Testis (tissue), 5 donors: ENCODE measurements at places on chromosomes 1 and 21. TPM values are rescaled to one million over a fixed set of nuclear protein-coding genes. Genes with fewer than 3 reads are reported as not detected.

Gene OXCT2
- 78.8 TPM for polyA plus RNA-seq

Gene EDARADD
- polyA plus RNA-seq, result 5.8 TPM

- DNase-seq, result no peak
Measured at GRCh38 chr1:24928689-24929397, 1.2 kb downstream of the RUNX3 start.

- no peak for DNase-seq
Measured at GRCh38 chr21:39073717-39074116, 109.5 kb downstream of the PSMG1 start.

Gene TMEM200B
- polyA plus RNA-seq, result 35.6 TPM

- DNase-seq, result no peak
Measured at GRCh38 chr1:209692296-209692695, 12.3 kb upstream of the HSD11B1 start.

Gene FGR
- polyA plus RNA-seq, result 5.2 TPM

GRCh38 chr21:31837618-31838390, 35.0 kb upstream of the HUNK start:
- DNase-seq, result no peak

Gene TRIM45
- polyA plus RNA-seq, result 12.3 TPM

Gene B4GALT2
- polyA plus RNA-seq, result 47.7 TPM

Gene UBE4B
- 26.1 TPM for polyA plus RNA-seq

- no peak for DNase-seq
Measured at GRCh38 chr1:44289530-44289929, 65.5 kb downstream of the ERI3 start.

DNA sequence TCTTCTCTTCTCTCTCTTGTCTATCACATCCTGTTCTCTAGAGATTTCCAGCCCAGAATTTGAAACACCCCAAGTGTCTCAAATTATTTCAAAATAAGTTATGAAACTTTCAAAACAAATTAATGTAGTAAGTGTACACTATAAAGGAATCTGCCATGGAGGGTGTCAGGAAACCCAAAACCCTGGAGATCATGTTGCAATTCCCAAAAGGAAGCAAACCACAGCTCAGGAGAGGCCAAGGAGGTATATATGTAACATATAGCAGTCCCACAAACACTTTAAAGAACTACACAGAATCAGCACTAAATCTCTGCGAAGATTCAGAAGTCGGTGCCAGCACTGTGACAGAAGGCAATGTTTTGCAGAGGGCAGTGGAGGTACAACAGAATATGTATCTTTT, 26.6 kb downstream of the PTPN14 start:
- DNase-seq, result no peak

DNA sequence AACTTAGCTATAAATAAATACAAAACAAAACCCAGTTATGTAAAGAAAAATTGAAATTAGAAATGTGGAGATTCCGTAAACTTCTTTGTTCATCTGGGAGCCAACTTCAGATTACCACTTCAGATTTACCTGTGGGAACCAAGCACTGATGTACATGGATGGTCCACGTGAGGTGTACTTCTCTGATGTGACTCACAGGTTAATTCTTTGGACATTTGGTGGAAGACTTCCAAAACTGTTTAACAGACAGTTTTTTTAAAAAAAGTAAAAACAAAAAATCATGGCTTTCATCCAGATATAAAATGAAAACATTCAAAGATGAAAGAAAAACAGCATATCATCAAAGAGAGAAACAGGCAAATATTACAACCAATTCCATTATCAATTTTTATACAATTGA, 92.0 kb downstream of the MAST2 start:
- no peak for DNase-seq

Gene TNFRSF14
- 26.0 TPM for polyA plus RNA-seq

Gene CD1B
- 0.30 TPM for polyA plus RNA-seq

Gene PRAMEF12
- polyA plus RNA-seq, result not detected

Gene SPRR2F
- polyA plus RNA-seq, result 21.6 TPM

DNA sequence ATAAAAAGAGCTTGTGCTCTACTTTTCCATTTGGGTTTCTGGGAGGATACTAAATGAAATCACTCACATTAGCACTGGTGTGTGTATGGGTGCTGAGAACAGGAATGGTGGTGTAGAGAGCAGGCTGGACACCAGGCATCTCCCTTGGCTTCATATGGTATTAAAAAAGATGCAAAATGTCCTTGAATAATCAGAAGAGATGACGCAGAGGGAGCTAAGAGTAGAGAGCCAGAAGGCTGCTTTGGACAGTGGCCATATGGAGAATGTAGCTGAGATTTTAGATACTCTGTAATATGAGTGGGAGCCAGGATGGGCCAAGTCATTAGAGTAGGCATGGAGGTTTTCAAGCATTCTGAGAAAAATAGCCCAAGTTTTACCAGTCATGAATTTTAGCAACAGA, 112.3 kb upstream of the ZRANB2 start:
- DNase-seq, result peak; percentile 86

DNA sequence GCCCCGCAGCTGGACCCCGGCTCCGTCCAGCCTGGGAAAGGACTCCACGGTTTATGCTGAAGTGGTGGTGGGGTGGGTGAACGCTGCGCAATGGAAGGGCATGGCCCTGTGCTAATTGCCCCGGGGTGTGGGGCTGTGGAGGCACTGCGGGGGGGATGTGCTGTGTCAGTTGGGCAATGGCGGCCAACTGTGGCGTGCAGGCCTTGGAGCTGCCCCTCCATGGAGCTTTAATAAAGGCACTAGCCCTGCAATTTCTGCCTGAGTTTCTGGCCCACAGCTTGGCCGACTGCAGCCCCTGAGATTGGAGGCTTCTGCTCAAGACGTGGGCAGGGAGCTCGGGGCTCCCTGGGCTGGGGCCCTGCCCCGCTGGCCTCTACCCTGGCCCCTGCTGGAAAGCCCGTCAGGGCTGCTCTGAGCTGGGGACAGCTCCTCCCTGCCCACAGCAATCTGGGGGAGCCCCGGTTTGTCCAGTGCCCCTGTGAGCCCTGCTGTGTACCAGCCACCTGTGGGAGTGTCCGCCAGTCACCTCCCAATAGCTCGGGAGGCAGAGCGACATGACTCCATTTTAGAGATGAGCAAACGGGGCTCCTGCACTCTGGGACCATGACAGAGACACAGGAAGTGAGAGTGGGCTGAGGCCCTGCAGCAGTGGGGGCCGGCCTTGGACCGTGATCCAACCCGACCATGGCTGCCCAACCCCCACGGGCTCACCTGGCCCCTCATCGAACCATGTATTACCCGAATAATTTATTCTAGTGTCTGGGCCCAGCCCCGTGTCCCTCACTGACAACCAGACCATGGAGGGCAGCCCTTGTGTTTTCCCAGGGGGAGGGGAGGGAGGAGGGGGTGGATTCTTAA, 8.7 kb upstream of the TNFRSF14 start:
- DNase-seq, result no peak

DNA sequence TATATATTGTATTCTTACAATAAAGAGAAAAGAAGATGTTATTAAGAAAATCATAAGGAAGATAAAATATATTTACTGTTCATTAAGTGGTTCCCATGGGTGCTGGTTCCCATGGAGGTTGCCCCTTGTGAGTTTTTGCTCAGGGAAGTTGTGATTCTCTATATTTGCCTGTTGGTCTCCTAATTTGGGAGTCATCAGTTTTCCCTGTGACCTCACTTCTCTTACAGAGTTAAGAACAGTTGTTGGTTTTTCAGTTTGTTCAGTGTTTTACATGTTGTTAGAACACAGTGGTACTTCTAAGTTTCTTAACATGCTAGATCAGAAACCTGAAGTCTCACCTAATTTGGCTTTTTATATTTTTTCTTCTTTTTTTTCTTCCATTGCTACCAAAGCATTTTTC, 109.2 kb downstream of the OSBPL9 start:
- no peak for DNase-seq

Gene HAO2
- not detected for polyA plus RNA-seq

GRCh38 chr1:22967833-22968232, 4.8 kb downstream of the LACTBL1 start:
- no peak for DNase-seq

Gene KLHDC8A
- 10.5 TPM for polyA plus RNA-seq

DNA sequence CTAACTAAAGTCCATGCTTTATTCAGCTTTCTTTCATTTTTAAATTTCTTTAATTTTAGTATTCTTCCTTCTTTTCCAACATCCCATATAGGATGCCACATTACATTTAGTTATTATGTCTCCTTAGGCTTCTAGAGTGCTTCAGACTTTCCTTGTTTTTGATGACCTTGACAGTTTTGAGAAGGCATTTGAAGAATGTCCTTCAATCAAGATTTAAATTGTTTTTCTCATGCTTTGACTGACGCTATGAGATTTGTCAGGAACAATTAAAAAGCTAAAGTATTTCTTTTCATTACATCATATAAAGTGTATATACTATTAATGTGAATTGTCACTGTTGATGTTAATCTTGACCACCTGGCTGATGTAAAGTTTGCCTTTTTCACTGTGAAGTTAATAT, 173.7 kb upstream of the LYPLAL1 start:
- DNase-seq, result no peak

GRCh38 chr21:26659182-26659581, 86.1 kb upstream of the CYYR1 start:
- no peak for DNase-seq

DNA sequence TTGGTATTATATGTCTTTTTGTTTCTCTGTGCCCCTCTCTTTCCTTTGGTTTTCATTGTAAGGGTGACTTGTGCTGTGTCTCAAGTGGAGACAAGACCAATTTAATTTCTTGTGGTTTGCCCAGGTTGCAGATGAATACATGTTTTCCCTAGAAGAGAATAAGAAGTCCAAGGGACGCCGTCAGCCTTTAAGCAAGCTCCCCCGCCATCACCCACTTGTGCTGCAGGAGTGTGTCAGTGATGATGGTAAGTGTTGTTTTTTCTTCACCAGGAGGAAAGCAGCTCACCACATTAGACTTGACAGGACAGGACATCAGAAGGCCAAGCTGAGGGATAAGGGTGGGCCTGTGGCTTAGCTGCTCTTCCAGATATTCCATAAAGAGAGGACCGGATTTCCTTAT, 23.8 kb upstream of the ST3GAL3 start:
- no peak for DNase-seq

DNA sequence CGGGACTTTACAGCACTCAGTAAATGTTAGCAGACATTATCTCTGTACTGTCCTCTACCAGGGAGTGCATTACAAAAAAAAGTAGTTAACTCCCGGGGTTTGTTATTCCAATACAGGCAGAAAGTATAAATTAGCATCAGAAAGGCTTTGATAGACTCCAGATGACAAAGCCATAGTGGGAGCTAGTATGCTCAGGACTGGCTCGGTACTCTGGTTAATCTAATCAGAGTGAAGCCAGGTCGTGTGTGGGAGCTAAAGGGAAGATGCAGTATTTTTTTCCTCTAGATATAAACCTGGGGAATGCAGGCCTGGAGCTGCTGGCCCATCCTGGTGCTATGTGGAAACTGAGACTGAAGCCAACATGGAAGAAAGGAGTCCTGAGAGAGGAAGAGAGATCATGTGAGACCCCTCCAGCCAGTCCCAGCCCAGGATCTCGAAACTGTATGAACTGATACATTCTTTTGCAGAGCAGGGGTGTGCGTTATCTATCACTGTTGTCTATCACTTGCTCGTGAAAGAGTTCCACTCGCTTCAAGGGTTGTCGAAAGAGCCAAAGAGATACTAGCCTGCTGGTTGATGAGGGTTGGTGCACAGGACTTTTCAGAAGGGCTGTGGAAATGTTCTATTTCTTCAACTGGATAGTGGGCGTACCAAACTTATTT, 125.8 kb downstream of the PLPP3 start:
- DNase-seq, result no peak

Gene TNFSF18
- polyA plus RNA-seq, result 0.16 TPM

- DNase-seq, result no peak
Measured at GRCh38 chr1:6294080-6294889, 33.4 kb upstream of the GPR153 start.

DNA sequence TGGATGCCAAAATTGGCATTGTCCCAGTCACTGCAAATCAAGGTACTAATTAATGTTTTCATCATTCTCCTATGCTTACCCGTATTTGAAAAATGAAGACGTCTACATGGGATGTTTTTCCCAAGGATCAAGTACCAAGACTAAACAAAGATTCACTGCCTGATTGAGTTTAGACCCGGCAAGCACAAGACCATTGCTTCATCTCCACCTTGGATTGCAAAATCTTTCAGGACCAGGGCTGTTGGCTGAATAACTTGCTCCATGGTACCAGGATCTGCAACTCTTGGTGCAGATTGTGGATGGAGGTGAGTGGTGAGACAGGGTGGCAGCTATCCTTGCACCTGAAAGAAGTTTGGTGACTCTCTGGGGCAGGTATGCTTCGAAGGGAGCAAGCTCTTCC, 122.5 kb upstream of the ETS2 start:
- no peak for DNase-seq

- no peak for DNase-seq
Measured at GRCh38 chr1:26345718-26346117, 8.2 kb downstream of the CRYBG2 start.

DNA sequence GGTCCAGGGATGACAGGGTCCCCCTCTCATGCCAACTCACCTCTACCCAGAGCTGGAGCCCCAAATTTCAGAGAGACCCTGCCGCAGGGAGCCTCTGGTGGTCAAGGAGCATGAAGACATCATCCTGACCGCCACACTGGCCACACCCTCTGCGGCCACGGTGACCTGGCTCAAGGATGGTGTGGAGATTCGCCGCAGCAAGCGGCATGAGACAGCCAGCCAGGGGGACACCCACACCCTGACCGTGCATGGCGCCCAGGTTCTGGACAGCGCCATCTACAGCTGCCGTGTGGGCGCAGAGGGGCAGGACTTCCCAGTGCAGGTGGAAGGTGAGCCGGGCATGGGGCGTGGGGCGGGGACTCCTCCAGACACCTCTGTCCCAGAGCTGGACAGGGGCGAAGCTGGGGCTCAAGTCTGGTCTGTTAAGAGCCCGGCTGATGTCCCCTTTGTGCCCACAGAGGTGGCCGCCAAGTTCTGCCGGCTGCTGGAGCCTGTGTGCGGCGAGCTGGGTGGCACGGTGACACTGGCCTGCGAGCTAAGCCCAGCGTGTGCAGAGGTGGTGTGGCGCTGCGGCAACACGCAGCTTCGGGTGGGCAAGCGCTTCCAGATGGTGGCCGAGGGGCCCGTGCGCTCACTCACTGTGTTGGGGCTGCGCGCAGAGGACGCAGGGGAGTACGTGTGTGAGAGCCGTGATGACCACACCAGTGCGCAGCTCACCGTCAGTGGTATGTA, 66.0 kb downstream of the OBSCN start:
- DNase-seq, result no peak

Gene C1orf141
- 10.1 TPM for polyA plus RNA-seq

GRCh38 chr1:184617433-184618029, 137.1 kb downstream of the EDEM3 start:
- no peak for DNase-seq

- no peak for DNase-seq
Measured at GRCh38 chr1:45429561-45430159, 61.3 kb downstream of the TESK2 start.

DNA sequence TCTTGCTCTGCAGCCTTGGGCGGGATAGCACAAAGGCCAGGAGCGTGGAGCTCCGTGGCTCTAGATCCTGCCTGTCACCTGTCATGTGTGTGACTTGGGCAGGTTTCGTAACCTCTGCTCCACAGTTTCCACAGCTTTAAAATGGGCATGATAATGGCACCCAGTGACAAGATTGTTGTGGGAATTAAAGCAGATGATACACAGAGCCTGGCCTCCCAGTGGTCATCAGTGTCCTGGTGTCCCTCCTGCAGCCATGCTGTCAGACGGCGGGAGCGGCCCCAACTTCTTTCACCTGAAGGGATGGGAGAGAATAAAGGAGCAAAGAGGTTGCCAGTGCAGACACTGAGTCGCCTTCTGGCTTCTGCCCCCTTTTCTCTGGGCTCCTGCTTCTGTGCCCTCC, 61.5 kb downstream of the SLC37A1 start:
- DNase-seq, result peak; percentile 6
